ENCODE measurements at places on chromosomes 12 and 14.
A peak's percentile ranks its signal among the peaks of the same experiment; 100 is the strongest.

GRCh38 chr12:6778574-6779550 lies 6.5 kb downstream of the LAG3 start:
- DNase-seq: peak; percentile 92

DNA sequence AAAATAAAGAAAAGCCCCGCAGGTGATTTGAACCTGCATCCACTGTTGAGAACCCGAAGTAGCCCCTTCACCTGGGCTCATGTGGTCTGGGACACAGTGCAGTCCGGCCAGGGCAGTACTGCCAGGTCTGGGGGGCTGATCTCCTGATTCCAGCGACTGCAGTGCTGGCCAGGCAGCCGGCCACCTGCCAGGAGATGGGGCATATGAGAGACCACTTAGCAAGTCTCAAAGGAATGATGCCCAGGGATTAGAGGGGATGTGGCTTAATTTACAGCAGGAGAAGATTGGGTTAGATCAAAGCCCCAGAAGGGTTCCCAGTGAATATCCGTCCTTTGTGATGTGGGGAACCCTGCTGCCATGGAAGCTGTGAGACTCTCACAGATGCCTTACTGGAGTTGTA lies 113.3 kb downstream of the PRMT8 start:
- no peak for DNase-seq

DNA sequence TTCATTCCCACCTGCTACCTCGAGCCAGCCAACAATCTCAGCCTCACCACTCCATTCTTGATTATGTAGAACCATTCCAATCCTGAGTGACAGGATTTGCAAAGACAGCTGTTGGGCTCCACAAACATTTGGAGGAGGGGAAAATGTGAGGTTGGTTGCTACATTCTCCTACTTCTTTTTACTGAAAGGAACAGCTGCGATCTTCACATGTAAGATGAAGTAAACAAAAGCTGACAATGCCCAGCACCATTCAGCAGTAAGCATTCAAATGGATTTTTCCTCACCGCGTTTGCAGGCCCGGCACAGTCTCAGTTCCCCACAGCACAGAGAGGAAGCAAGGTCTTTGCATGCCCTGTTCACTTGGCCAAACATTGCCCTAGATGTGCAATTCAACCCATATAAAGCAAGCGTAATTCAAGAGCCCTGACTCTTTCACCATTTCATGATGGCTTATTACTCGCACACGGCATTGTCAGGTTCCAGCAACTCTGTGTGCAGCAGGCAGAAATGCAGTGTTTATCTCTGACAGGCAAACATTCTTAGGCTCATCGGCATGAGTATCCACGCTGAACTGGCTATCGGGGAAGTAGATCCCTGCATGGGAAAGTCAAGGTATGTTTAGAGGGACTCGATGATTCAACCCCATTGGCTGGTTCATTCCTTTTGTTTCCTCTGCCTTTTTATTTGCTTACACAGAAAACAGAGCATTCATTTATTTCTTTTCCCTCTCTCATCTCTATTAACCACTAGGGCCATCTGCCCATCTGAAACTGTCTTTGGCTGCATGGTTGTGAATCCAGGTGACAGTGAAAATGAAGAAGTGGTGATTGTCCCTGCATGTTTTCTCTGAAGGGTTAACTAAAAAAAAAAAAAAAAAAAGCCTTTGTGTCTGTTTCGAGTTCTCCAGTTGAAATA lies 236.1 kb upstream of the PLEKHG7 start:
- no peak for DNase-seq

- no peak for DNase-seq
These were observed 74.7 kb downstream of the GPR65 start for GRCh38 chr14:88079624-88080023.

- no peak for DNase-seq
These were observed 320.0 kb downstream of the DPF3 start for GRCh38 chr14:72573725-72574417.

- DNase-seq: no peak
These were observed 193.9 kb downstream of the RASSF9 start for GRCh38 chr12:85642288-85642687.

GRCh38 chr12:24039113-24039525 lies 89.6 kb upstream of the SOX5 start:
- DNase-seq: peak; percentile 93

DNA sequence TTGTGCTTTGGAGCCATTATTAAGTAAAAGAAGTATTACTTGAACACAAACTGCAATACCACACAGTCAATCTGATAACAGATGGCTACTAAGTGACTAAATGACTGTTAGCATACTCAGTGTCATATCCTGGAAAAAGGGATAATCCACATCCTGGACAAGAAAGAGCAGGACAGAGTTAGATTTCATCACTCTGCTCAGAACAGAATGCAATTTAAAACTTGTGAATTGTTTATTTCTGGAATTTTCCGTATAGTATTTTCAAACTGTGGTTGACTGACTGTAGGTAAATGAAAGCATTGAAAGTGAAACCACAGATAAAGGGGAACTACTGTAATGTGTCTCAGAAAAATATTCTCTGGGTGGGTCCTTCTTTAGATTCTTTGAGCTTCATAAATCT lies 458.8 kb downstream of the TMEM117 start:
- no peak for DNase-seq

DNA sequence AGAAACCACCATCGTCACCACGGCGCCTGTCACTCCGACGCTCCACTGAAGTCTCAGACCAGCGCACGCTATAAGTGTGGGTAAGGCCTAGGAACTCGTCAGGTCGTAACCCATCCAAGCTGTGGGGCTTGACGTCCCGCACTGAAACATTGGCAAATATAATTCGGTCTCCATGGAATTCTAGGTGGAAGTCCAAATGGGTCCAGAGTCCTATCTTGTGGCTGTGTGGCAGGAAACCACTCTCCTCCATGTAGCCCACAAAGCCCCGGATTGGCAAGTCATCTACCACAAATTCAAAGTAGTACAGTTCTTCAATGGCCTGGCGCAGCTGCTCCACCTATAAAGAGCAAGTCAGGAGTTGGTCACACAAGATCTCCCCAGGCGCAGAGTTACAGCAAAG lies 2.3 kb downstream of the TM9SF1 start:
- no peak for DNase-seq

DNA sequence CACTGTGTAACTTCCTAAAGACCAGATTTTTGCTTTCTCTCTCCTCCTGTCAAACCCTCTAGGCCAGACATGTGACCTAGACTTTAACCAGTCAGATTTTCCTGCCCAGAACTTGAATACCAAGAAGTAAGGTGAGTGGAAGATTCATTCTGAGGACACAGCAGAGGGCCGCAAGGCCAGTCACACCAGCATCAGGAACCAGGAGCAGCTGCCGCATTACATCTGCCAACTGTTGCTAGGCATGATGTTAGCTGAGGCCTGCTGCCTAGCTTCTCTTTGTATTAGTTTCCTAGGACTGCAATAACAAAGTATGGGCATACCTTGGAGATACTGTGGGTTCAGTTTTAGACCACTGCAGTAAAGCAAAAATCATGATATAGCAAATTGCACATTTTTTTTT lies 101.9 kb upstream of the BMP4 start:
- DNase-seq: no peak

DNA sequence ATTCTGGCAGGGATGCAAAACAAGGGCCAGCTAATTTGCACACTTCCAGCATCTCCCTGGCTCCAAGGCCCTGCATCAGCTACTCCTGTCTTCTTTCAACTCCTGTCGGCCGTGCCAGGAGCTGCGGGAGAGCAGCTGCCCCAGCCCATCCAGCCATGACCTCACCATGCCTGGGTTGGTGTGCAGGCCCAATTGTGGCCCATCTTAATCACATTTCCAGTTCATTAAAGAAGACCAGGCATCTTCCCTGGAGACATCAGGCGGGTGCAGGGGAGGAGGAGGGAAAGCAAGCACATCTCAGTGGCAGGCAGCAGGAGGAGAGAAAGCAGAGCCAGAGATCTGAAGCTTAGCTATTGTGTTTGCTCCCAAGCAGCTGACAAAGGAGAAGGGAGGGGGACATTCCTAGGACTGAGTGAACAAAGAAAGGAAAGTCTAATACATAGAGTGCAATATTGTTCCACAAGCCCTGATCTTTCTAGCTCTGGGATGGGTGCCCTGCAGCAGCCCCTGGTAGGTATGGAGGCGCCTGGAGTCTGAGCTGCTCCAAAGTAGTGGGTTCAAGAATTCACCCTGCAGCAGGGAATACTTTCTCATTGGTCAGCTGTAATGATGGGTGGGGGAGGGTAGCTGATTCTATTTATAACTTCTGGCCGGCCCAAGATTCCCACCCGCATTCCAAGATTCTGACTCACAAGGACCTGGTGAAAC lies 40.1 kb downstream of the VWF start:
- DNase-seq: peak; percentile 95

DNA sequence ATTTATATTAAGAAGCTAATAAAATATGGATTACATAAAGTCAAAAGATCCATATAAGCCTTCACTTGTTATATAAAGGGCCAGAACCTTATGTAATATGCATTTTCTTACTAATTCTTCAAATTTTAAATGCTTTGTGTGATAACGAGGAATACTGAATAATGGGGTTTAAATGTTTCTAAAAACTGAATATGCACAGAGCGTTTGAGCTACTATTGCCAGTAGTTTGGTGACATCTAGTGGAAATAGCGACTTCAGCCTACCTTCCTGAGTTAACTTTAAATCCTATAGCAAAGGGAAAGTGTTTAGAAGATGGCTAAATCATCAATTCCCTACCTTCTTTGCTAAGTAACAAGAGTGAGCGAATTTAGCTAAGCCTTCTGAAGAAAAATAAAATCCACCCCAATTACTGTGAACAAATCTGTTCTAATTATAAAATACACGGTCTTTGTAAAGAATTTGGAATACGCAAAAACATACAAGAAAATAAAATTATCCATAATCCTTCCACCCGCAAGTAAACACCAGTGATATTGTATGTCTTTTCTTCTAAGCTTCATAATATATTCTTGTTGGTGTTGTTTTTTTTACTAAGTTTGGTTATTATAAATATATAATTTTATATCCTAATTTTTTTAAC lies 115.5 kb upstream of the G2E3 start:
- peak; percentile 29 for DNase-seq

Measured in fibroblast of skin of right biceps (primary cell).